ENCODE measurements at places on chromosomes 1 and 21.

GRCh38 chr1:235019471-235019870 lies 109.2 kb downstream of the TOMM20 start:
- DNase-seq, result no peak

GRCh38 chr1:117658676-117659075 lies 52.8 kb downstream of the TENT5C start:
- DNase-seq, result no peak

DNA sequence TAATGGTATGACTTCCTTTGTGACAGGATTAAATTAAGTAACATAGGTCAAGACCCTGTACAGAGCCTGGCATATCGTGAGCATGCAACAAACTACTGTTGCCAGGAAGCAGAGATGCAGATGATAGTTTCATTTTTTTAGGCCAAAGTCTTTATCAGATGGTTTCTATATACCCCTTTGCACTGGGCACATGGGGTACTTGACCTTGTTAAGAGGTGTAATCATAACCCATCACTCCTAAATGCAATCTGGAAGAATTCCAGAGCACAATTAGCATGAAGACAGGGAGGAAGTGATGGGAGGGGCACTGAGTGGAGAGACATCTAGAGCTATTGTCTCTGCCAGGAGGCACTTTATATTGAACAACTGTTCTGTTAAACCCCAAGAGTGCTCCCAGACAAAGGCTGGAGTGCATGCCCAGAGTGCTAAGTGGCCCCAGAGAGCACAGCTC lies 22.1 kb downstream of the ZBTB17 start:
- DNase-seq, result no peak

GRCh38 chr1:12040457-12041051 lies 21.3 kb downstream of the MIIP start:
- DNase-seq, result no peak

GRCh38 chr1:41476807-41477361 lies 7.6 kb downstream of the EDN2 start:
- DNase-seq, result no peak

DNA sequence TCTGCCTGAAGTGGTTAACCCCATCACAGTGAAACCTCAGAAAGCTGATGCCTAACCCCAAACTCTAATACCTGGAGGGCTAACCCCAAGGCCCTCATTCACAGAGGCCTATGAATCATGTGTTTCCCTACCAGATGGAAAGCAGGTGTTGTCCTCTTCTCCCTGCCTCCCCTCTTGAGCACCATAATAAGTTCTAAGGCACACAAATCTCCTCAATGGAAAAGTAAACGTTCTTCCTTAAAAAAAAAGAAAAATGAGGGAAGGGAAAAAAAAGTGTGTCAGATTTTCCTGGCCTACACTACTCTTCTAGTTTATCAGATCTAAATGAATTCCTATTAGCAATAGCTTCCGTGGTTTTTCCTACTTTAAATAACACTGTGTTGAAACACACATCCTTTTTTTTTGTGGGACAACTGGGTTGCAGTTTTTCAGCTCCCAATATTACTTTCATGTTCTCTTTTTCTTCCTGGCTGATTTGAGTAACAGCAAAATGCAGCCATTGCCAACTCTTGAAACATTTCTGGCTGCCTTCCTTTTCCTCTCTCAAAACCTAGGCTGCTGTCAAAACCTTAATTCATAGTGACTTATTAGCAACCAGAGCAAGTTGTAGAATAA lies 43.2 kb downstream of the SLC44A3 start:
- DNase-seq, result no peak

GRCh38 chr1:11761285-11761684 lies 708 bp upstream of the C1orf167 start:
- no peak for DNase-seq

Data from left renal pelvis (tissue), 4 donors.